ENCODE measurements at places on chromosomes 11 and 22.

DNA sequence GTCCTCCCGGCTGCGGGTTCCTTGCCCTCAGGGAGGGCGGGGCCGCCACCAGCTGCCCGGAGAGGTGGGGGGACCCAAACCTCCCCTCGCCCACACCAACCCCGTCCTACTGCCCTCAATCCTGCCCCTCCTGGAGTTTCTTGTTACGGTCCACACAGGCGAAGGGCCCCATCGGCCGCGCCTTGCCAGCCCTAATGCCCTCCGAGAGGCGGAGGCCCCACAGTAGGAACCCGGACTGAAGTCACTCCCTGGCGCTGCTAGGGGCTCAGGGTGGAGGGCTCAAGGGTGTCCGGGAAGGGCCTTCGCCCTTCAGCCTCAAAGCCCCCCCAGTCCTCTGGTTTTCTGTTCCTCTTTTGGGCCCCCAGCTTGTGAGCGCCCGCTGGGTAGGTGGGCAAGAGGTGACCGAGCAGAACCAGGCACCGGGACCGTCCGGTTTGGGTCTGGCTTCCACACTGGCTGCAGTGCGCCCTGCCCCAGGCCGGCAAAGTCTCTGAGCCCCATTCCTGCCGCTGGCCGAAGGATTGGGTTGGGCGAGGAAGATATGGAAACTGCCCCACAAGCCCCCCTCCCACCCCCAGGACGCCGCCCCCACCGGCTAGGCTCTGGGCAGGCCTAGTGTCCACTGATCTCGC lies 24.5 kb downstream of the DUSP8 start:
- DNase-seq: no peak

- DNase-seq: peak; percentile 6
Measured at GRCh38 chr22:35312198-35313059, 12.7 kb downstream of the TOM1 start.

DNA sequence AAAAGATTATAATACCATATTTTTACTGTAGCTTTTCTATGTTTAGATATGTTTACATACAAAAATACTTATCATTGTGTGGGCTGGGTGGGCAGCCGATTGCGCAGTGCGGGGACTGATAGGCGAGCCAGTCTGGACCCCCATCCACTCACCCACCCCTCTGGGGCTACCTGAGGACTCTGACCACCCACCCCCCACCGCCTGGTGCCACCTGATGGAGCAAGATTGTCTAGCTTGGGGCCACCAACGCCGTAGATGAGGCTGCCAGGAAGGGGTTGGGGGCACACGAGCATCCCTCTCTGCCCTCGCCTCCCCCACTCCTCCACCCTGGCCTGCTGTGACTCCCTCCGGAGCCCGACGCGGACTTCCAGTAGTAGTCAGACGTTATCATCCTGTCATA lies 32.4 kb downstream of the MIF start:
- no peak for DNase-seq

DNA sequence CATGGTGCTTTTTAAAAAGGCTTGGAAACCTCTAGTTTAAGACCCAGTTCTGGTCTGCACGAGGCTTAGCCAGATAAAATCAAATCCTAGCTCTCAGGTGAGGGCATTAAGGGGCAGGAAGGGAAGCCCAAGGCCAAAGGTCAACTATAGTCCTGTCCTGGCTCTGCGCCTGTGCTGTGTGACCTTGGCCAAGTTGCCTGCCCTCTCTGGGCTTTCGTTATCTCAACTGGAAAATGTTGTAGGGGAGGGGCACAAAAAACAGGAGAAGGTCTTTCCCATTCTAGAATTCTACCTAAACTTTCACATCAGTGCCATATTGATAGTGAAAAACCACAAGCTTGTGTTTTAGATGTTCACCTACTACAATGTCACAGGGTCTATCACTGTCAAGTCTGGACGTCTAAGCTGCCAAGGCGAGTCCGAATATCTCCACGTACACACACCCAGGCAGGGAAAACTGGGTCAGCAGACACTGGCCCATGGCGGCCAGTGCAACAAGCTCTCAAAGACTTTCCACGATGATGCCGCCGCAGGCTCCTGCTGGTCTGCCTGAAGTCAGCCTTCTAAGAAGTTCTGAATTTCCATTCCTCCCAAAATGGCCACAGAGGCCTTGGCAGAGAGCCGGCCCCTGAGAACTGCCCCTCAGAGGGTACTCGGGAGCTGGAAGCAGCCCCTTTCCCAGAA lies 18.0 kb downstream of the MN1 start:
- DNase-seq: no peak

DNA sequence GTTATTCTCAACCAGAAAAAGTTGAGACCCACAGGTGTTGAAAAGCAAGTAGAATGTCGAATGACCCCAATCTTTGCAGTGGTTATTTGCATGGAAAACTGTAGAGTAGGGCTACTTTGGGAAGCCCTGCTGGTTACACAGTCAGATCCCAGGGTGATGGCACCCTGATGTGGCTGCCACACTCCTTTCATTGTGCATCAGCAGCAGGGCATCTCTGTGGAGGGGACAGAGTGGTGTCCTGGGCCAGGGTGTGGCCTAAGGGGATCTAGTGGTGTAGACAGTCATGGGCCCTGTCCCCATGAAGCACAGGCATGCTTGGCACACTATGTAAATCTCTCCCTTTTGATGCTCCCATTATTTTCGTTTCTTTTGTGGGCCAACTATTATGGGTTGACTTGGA lies 199.4 kb upstream of the NAV2 start:
- no peak for DNase-seq

GRCh38 chr11:44885065-44885810 lies 65.4 kb downstream of the TP53I11 start:
- DNase-seq: no peak

GRCh38 chr11:77083566-77084245 lies 16.9 kb downstream of the CAPN5 start:
- DNase-seq: no peak

DNA sequence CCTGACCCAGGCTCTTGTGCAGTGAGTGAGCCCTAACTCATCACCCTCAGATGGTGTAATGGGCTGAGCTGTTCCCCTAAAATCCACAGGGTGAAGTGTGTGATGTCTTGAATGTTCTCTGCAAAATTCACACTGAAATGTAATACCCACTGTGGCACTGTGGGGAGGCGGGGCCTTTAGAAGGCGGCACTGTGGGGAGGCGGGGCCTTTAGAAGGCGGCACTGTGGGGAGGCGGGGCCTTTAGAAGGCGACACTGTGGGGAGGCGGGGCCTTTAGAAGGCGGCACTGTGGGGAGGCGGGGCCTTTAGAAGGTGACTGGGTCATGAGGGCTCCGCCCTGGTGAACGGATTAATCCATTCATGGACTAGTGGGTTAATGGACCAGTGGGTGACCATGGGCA lies 33.0 kb downstream of the CHID1 start:
- DNase-seq: no peak

- DNase-seq: no peak
Measured at GRCh38 chr11:123570939-123571580, 83.4 kb downstream of the SCN3B start.

- DNase-seq: no peak
Measured at GRCh38 chr11:102974552-102975280, 19.2 kb upstream of the MMP13 start.

- peak; percentile 23 for DNase-seq
Measured at GRCh38 chr11:119371778-119372182, 9.7 kb downstream of the USP2 start.

- DNase-seq: no peak
Measured at GRCh38 chr11:102630598-102631448, 5.7 kb upstream of the MMP20 start.

DNA sequence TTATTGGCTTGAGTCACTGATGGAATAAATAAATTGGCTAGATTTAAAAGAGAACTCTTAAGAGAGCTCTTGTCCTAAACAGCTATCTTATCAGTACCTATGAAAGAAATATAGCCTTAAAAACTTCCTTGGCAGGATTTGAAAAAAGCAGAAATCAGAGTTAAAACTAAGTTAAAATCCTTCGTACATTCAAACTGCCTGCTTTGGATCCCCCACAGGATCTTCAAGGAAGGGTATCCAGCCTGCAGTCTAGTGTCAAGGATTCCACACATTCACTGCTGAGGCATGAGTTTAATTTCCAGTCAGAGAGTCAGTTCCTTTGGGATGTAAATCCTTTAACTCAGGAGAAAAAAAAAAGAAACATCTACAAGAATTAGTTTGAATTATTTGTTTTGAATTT lies 242.9 kb upstream of the UBASH3B start:
- no peak for DNase-seq

DNA sequence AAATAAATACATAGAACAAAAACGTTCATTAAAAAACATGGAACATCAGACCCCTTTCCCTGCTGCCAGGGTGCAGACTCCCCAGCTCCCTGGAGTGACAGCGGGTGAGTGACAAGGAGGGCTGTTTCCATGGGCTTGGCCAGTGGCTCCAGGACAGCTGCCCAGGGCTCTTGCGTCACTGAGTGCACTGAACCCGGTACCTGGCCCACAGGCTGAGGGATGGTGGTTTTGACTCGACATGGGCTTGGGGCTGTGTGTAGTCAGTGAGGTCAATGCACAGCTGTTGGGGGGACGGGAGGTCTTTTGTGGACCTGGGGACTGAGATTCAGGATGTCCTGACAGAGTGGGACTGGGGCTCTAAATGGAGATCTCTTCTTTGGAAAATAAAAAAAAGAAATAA lies 142.1 kb upstream of the B3GAT1 start:
- DNase-seq: no peak

GRCh38 chr11:132751516-132752250 lies 780.6 kb downstream of the OPCML start:
- DNase-seq: no peak

- DNase-seq: no peak
Measured at GRCh38 chr11:101321222-101321621, 191.6 kb upstream of the PGR start.

GRCh38 chr11:125956391-125957134 lies 10.7 kb downstream of the VSIG10L2 start:
- no peak for DNase-seq

GRCh38 chr11:3984896-3985295 lies 109.7 kb upstream of the RRM1 start:
- no peak for DNase-seq

- no peak for DNase-seq
Measured at GRCh38 chr11:125061281-125061680, 1.8 kb upstream of the SLC37A2 start.

- DNase-seq: no peak
Measured at GRCh38 chr11:125881291-125881690, 6.2 kb upstream of the HYLS1 start.
